ENCODE measurements at places on chromosomes 6 and 20. TPM values are rescaled to one million over a fixed set of nuclear protein-coding genes. Genes with fewer than 3 reads are reported as not detected.
A peak's percentile ranks its signal among the peaks of the same experiment; 100 is the strongest.

DNA sequence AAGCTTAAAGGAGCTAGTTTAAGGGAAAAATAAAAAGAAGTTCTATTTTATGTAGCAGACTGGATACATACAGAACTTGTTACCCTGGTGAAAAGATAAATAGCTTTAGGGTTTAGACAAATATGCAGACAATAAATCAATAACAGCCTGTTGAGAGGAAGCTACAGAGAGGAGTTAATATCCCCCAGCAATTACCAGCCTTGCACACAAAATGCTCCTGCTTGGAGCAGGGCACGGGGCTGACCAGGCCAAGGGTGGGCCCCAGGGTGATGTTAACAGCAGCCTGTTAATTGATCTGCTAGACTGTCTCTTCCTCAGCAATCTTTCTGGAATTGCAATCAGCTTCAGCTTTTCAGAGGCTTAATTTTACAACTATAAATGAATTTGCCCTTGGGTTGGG, 125.1 kb upstream of the SOX4 start:
- no peak for DNase-seq

GRCh38 chr6:44104481-44105021, 22.7 kb downstream of the MRPL14 start:
- DNase-seq: no peak

The TRIM10 gene
- total RNA-seq: not detected

DNA sequence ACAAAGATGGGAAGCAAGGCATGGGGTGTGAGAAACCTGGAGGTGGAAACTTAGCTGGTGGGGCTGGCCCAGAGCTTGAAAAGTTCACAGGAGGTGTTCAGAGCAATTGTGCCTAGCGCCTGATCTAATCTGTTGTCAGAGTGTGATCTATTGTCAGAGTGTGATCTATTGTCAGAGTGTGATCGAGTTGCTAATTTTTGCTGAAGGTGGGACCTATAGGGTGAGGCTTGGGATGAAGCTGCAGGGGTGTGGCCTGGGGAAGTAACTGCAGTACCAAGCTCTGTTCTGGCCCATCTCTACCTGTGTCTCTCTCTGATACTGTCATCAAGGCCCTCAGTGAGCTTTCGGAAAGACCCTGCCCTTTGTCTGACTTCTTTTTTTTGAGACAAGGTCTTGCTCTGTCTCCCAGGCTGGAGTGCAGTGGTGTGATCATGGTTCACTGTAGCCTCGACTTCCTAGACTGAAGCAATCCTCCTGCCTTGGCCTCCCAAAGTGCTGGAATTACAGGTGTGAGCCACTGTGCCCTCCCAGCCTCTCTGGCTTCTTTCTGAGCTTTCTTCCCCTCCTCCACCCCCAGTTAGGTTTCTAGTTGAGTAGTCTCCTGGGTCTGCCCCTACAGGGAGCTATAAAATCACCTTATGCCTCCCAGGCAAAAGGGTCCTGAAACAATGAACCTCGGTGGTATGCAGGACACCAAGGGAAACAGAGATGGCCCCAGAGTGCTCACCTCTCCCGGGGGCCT, 150.8 kb upstream of the RNF24 start:
- DNase-seq: no peak

The OGFRL1 gene
- 32.4 TPM for total RNA-seq

The ZC2HC1B gene
- not detected for total RNA-seq

GRCh38 chr6:105849746-105850145, 236.4 kb upstream of the PRDM1 start:
- peak; percentile 11 for DNase-seq

DNA sequence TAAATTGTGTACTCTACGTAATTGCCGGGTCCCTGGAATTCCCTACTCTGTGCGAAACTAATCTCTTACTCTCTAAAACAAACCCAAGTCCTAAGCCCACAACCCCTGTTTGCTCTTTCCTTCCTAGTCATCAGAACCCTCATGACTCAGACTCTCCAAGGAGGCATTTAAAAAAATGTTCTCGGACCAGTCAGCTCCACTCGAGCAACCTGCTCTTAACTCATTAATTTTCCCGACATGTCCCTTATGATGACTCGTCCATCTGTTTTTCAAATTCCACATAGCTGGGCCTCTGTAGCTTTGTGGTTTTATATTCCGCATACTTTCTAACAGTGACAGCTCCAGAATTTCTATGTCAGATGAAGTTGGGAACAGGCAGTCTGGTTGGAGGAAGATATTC, 2.6 kb upstream of the MUC22 start:
- peak; percentile 98 for DNase-seq

The TRAPPC3L gene
- not detected for total RNA-seq

The KLC4 gene
- total RNA-seq: 35.4 TPM

The SRMS gene
- not detected for total RNA-seq

All from astrocyte (in vitro differentiated cells and primary cell).